A549 treated with ZK216348 at 1 μM for 4 hours (cell line): ENCODE measurements at places on chromosomes 7 and 10. TPM values are rescaled to one million over a fixed set of nuclear protein-coding genes. Genes with fewer than 3 reads are reported as not detected.

Gene VTI1A
- total RNA-seq, result 9.2 to 14.4 TPM (median 14.0 TPM) in 5 replicates

Gene CYP3A5
- 1.1 to 2.0 TPM (median 1.8 TPM) in 5 replicates for total RNA-seq

Gene WEE2
- total RNA-seq, result not detected in 5 replicates

Gene VWC2
- total RNA-seq, result not detected in 5 replicates

Gene RGR
- total RNA-seq, result not detected in 5 replicates

Gene HMX2
- total RNA-seq, result 0.20 to 0.25 TPM (median 0.22 TPM) in 3 of 5 replicates, not detected in the others

Gene SORBS1
- 0.52 to 0.71 TPM (median 0.60 TPM) in 5 replicates for total RNA-seq

Gene HDAC9
- total RNA-seq, result 0.05 to 0.40 TPM (median 0.19 TPM) in 5 replicates

Gene CADPS2
- total RNA-seq, result 0.06 TPM in 1 of 5 replicates, not detected in the others

Gene TRPV5
- total RNA-seq, result not detected in 5 replicates

Gene RNF133
- not detected in 5 replicates for total RNA-seq

Gene GUSB
- 28.1 to 36.2 TPM (median 31.9 TPM) in 5 replicates for total RNA-seq

Gene SLC18A3
- total RNA-seq, result not detected in 5 replicates

Gene MYOF
- total RNA-seq, result 196 to 244 TPM (median 231 TPM) in 5 replicates

Gene MRC1
- total RNA-seq, result not detected in 5 replicates

Gene DENND2A
- total RNA-seq, result 0.41 to 0.80 TPM (median 0.63 TPM) in 5 replicates

Gene RPP38
- total RNA-seq, result 32.1 to 35.1 TPM (median 34.1 TPM) in 5 replicates

Gene PRSS37
- not detected in 5 replicates for total RNA-seq

Gene IFIT1B
- not detected in 5 replicates for total RNA-seq

Gene LEP
- not detected in 5 replicates for total RNA-seq

Gene CTTNBP2
- 0.34 to 0.90 TPM (median 0.44 TPM) in 5 replicates for total RNA-seq

Gene FXYD4
- total RNA-seq, result not detected in 5 replicates

Gene SAMD9L
- total RNA-seq, result 0.37 to 1.1 TPM (median 0.64 TPM) in 5 replicates

Gene SRRM3
- total RNA-seq, result 5.8 to 11.6 TPM (median 10.0 TPM) in 5 replicates

Gene PDE1C
- total RNA-seq, result 3.3 to 5.8 TPM (median 4.1 TPM) in 5 replicates

Gene ELN
- 0.08 to 0.13 TPM (median 0.12 TPM) in 5 replicates for total RNA-seq

Gene WNT2
- total RNA-seq, result not detected in 5 replicates

Gene TRIL
- not detected in 5 replicates for total RNA-seq

Gene CDK14
- total RNA-seq, result 0.05 to 0.56 TPM (median 0.06 TPM) in 5 replicates

Gene ANKRD26
- 2.5 to 3.8 TPM (median 3.2 TPM) in 5 replicates for total RNA-seq

Gene ZNF248
- total RNA-seq, result 2.8 to 5.2 TPM (median 4.0 TPM) in 5 replicates

Gene NEURL1
- total RNA-seq, result 0.47 to 0.96 TPM (median 0.74 TPM) in 5 replicates

Gene FOXI2
- total RNA-seq, result not detected in 5 replicates

Gene ANKIB1
- 14.1 to 23.3 TPM (median 20.3 TPM) in 5 replicates for total RNA-seq

Gene DEPP1
- total RNA-seq, result 0.94 to 2.0 TPM (median 1.4 TPM) in 5 replicates

Gene TMEM176B
- not detected in 5 replicates for total RNA-seq

Gene SYT15
- 2.0 to 3.9 TPM (median 2.3 TPM) in 5 replicates for total RNA-seq

Gene MYPN
- total RNA-seq, result 2.3 to 3.8 TPM (median 2.7 TPM) in 5 replicates

Gene FAM237B
- total RNA-seq, result not detected in 5 replicates

Gene HMX3
- total RNA-seq, result 0.14 TPM in 1 of 5 replicates, not detected in the others

Gene CHCHD3
- total RNA-seq, result 72.6 to 98.1 TPM (median 80.7 TPM) in 5 replicates

Gene NKX1-2
- total RNA-seq, result 0.07 TPM in 1 of 5 replicates, not detected in the others

Gene LIPK
- not detected in 5 replicates for total RNA-seq

Gene CPN1
- total RNA-seq, result 0.16 to 0.28 TPM (median 0.22 TPM) in 4 of 5 replicates, not detected in the other

Gene COL17A1
- 1.6 to 2.2 TPM (median 1.9 TPM) in 5 replicates for total RNA-seq

Gene PNLIPRP1
- total RNA-seq, result not detected in 5 replicates

Gene CLDN3
- total RNA-seq, result 0.58 to 4.4 TPM (median 3.2 TPM) in 5 replicates

Gene CPEB3
- 0.12 to 0.52 TPM (median 0.39 TPM) in 5 replicates for total RNA-seq

Gene CHN2
- total RNA-seq, result 0.32 TPM in 1 of 5 replicates, not detected in the others

Gene LIPM
- total RNA-seq, result not detected in 5 replicates

Gene LBX1
- total RNA-seq, result not detected in 5 replicates

Gene ADCYAP1R1
- 0.04 to 0.14 TPM (median 0.04 TPM) in 3 of 5 replicates, not detected in the others for total RNA-seq

Gene TMEM225B
- 0.75 to 1.4 TPM (median 0.92 TPM) in 5 replicates for total RNA-seq

Gene OR6B1
- total RNA-seq, result not detected in 5 replicates

Gene PPP1R17
- not detected in 5 replicates for total RNA-seq

Gene NUTM2E
- total RNA-seq, result 0.25 to 0.90 TPM (median 0.31 TPM) in 5 replicates

Gene CPVL
- total RNA-seq, result 0.20 to 0.86 TPM (median 0.41 TPM) in 4 of 5 replicates, not detected in the other

Gene CBLL1
- total RNA-seq, result 26.0 to 60.6 TPM (median 34.2 TPM) in 5 replicates
